ENCODE measurements at places on chromosomes 7 and 10. TPM values are rescaled to one million over a fixed set of nuclear protein-coding genes. Genes with fewer than 3 reads are reported as not detected.

PODXL gene
- total RNA-seq = 205 TPM

ANTXRL gene
- total RNA-seq = not detected

SFRP5 gene
- not detected for total RNA-seq

AKR1C2 gene
- total RNA-seq = 2.0 TPM

SPDYE2B gene
- not detected for total RNA-seq

RET gene
- 0.07 TPM for total RNA-seq

TMEM254 gene
- 7.7 TPM for total RNA-seq

CPA2 gene
- total RNA-seq = not detected

Data from thoracic aorta endothelial cell (primary cell).